ENCODE measurements at places on chromosomes 2 and 18.

- no peak for DNase-seq
Observed at GRCh38 chr18:5317186-5317585, 21.7 kb upstream of the ZBTB14 start.

DNA sequence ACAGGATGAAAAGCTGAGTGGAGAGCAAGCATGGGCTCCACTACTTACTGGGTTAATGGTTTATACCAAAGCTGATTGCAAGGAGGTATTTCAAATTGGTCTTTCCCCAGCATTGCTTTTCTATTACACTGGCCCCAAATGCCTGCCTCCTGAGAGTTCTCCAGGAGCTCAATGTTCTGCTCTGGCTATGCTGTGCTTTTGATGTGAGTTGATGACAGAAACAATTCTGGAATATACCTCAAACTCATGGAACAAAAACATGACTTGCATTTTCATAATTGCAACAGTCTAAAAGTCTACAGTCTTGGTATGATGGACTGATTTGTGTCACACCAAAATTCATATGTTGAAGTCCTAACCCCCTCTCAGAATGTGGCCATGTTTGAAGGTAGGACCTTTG lies 258.0 kb downstream of the CDH20 start:
- no peak for DNase-seq

GRCh38 chr2:178804791-178805190 lies 2.4 kb downstream of the TTN start:
- DNase-seq: peak; percentile 56

- DNase-seq: no peak
Observed at GRCh38 chr18:47490882-47491281, 239.4 kb upstream of the SKOR2 start.

GRCh38 chr18:8630546-8630945 lies 21.3 kb downstream of the RAB12 start:
- no peak for DNase-seq

- DNase-seq: no peak
Observed at GRCh38 chr2:10761591-10761990, 40.2 kb downstream of the ATP6V1C2 start.

- DNase-seq: no peak
Observed at GRCh38 chr18:40553029-40553428, 1402.0 kb upstream of the PIK3C3 start.

DNA sequence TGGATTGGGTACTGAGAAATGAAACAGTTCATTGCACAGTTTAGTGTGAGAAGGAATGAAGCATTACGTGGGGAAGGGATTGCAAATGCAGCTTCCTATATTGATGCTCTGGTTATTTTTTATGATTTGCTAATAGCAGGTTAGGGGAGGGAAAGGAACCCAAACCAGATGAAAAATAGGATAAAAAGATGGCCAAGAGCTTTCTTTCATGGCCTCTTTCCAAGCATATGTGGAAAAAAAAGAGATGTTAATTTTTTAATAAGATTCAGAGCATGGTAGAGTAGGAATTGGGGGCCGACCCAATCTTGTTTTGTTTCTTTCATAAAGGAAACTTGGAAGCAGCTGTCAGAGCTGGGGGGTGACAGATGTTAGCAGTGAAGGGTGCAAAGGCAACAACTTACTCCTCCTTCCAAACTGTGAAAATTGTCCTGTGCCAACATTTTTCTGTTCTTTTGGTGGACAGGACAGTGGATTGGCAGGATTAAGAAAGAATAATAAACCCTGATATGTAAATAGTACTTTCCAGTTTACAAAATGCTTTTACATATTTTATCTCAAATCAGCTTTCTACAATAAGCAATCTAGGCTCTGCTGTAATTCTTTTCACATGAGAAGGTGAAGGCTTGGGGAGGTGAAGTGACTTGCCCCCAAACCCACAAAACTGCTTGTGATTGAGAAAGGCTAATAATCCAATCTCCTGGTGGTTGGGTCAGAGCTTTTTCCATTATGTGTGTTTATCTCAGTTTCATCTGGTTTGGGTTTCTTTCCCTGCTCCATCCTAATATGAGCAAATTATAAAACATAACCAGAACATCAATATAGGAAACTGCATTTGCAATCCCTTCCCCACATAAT lies 270.1 kb downstream of the ETAA1 start:
- DNase-seq: no peak

GRCh38 chr18:38525039-38525438 lies 959.4 kb upstream of the CELF4 start:
- no peak for DNase-seq

DNA sequence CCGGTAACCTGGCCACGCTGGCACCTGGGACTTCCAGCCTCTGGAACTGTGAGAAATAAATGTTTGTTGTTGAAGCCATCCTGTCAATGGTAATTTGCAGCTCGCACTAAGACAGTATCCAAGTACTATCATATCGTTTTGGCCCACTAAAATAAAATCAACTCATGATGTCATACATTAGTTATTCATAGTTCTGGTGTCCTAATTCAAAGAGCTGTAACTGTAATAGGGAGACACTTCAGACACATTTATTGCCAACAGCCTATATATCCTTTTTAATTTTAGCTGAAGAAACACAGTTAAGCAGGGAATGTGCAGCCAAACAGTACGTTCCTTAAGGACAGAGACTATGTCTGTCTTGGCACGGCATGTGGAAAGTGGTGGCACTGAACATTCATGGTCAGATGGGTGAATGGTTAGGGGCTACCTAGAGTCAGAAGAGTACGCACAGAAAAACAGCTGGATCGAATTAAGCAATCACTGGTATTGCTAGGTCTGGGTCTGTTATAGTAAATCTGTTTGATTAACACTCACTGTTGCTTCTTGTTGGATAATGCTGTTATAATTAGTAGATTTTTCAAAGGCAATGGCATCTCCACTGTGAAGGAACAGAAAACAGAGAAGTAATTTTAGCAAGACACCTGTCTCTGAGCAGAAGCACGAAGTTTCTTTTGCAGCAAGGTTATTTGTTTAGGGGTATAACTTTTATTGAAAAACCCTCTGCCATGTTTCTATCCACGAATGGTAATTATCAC lies 41.3 kb upstream of the CREG2 start:
- DNase-seq: no peak

DNA sequence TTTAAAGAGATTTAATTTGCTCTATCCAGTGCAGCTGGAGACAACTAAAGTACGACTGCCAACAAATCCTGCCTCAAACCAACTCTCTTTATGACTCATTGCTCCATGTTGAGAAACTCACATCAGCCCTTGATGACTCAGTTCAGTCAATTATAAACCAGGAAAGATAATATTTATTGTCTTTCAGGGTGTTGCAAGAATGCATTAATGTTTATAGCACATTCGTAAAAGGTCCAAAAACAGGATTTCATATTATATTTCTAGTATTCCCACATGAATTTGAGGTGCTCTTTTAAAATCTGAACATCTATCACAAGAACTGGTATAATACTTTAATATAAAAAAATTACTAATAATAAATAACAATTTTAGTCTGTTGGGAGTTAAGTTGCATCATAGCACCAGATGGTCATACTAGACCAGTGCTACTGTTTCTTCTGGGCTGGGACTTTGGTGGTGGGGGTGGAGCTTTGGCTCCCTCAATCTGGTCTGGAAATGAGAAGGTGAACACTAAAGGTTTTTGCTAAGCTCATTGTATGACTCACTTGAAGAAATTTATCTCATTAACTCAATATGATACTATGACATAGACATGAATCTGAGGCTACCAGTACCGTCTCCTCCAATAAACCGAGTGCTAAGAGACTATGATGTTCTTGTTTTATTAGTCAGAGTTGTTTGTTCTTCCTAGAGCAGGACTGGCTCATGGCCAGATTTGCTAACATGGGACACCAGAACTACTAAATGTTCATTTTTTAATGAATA lies 26.6 kb upstream of the MAP3K20 start:
- peak; percentile 92 for DNase-seq

DNA sequence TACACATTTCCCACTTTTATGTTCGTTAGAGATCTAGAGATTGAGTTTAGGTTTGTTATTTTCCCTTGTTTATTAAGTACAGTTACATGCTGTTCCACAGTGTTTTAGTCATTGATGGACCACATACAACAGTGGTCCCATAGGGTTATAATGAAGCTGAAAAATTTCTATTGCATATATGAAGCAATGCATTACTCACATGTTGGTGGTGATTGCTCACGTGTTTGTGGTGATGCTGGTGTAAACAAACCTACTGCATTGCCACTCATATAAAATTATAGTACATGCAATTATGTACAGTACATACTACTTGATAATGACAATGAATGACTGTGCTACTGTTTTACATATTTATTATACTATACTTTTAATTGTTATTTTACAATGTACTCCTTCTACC lies 51.0 kb upstream of the NXPH2 start:
- DNase-seq: no peak

DNA sequence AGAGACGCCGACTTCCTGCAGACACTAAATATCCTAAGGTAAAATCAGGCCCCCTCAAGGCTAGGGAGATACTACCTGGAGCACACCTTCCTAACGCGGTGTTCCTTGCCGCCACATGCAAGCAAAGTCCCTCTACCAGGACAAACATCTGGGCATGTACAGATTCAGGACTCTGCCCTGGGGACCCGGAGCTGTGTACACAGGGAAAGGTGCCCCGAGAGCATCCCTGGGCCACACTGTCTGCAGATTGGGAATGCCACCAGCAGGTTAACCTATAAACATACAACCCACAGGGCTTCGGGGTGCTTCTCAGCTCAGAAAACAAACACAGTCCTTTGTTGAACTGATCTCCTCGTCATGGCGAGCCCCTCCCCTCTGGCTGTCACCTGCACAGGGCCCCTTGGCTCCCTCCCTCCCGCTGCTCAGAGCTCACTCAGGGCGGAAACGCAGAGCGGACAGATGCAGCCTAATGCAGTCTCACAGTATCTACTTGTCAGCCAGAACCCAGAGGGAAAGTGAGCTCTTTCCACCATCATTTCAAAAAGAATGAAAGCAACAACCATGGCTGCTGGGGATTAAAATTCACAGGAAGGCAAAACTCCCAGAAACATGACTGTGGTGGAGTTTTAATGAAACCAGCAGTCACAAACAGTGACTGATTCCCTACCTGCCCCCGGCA lies 218.8 kb downstream of the HDAC4 start:
- no peak for DNase-seq

GRCh38 chr2:199703199-199703598 lies 147.8 kb downstream of the FTCDNL1 start:
- no peak for DNase-seq

DNA sequence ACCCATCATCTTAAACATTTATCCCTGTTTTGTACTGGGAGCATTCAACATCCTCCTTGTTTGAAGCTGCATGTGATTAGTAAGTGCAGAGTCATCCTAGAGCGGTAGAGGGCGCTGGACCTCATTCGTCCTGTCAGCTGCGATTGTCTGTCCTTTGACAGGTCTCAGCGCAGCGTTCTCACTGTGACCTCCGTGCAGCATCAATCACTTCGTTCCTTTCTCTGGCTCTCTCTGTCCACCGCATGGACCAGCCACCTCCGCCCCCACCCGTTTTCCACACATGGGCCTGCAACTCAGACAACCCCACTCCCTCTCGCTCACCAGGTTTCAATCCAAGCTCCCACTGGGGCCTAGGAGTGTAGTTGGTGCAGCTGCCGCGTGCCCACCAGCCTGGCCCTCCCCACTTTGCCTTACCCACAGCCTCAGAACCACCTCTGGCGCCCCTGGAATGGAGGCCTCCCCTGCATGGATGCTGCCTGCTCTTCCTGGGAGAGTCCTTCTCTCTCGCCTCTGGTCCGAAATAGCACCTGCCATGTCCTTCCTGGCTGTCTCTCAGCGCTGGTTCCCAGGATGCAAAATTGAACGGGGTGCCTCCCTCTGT lies 90.5 kb downstream of the NDUFA10 start:
- DNase-seq: peak; percentile 57

DNA sequence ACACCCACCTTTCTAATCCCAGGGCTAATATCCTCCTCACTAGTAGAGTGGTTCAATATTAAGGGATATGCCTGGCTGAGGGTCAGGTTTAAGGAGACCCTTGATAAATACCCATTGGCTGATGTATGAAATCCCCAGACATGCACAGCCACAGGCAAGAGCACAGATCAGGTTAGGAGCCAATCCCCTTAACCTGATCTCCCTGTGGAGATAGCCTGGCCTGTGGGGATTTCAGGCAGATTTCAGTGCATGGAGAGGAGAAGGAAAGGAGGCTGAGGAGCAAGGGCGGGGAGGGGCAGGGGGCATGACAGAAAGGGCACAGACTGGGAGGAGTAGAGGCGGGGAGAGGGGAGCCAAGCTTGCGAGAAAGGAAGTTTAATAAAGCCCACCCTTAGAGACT lies 129.0 kb downstream of the LOXHD1 start:
- DNase-seq: no peak

DNA sequence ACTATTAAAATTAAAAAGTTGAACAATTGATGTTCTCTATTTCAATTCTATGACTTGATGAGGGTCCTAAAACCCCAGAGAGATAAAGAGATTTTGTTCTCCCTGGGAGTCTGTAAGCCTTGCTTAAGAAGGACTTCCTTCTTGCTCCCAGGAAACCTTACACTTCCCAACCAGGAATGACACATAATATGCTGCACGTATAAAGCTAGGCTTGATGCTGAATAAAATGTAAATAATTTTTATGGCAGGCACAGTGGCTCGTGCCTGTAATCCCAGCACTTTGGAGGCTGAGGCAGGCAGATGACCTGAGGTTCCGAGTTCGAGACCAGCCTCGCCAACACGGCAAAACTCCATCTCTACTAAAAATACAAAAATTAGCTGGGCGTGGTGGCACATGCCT lies 27.8 kb downstream of the SPIRE1 start:
- no peak for DNase-seq

DNA sequence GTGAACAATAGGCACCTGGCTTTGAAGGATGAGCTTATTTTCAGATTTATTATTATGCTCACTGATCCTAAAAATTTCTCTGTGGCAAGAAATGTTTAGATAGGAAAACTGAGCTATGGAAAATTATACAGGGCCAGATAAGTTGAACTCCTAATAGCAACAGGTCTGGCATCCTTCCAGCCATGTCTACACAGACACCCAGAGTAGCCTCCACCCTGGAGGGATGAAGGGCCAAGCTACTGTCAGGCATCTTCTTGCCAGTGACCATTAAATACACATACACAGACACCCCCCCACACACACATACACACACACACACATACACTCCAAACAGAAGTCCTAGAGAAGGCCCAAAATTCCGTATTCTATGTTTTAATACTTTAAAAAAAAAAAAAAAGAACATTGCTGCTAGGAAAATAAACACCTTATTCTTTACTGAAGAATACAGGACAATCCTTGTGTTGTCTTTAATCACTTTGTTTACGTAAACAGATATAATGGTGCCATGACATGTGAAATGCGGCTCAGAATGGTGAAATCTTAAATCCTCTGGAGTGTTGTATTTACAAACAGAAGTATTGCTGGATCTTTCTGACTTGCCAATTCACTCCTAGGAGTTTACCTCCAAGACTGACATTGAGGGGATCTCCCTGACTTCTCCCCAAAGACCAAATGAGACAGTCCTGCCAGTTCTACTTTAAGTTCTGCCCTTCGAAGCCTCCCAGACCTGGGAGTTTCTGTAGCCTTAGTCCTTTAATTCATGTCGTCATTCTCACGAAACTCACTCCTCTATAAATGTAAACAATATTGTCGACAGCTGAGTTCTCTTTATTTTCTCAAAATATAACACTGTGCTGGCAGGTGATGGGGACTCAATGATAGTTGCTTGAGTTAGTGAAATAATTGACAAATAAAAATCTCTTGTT lies 163.1 kb downstream of the ANTXR1 start:
- no peak for DNase-seq

GRCh38 chr2:20432714-20433113 lies 14.2 kb upstream of the RHOB start:
- no peak for DNase-seq

Measured in HT-29 (cell line).